Neural crest cell (in vitro differentiated cells): ENCODE measurements at places on chromosomes 13 and 19.

GRCh38 chr13:28496188-28496564 is 1.2 kb upstream of the FLT1 start:
- no peak for DNase-seq

DNA sequence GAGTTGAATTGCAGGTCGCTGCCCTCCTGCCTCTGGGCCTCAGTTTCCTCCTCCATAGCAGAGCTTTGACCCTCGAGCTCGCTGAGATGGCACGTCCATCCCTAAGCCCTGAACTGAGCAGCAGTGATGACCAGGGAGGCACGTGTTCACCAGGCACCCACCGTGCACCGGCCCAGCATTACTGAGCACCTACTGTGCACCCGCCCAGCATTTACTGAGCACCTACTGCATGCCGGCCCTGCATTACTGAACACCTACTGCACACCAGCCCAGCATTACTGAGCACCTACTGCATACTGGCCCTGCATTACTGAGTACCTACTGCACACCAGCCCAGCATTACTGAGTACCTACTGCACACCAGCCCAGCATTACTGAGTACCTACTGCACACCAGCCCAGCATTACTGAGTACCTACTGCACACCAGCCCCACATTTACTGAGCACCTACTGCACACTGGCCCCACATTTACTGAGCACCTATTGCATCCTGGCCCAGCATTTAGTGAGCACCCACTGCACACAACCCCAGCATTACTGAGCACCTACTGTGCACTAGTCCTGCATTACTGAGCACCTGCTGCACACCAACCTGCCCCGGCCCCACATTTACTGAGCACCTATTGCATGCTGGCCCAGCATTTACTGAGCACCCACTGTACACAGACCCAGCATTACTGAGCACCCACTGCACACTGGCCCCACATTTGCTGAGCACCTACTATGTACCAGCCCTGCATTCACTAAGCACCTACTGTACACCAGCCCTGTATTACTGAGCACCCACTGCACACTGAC is 6.3 kb downstream of the TPGS1 start:
- no peak for DNase-seq

DNA sequence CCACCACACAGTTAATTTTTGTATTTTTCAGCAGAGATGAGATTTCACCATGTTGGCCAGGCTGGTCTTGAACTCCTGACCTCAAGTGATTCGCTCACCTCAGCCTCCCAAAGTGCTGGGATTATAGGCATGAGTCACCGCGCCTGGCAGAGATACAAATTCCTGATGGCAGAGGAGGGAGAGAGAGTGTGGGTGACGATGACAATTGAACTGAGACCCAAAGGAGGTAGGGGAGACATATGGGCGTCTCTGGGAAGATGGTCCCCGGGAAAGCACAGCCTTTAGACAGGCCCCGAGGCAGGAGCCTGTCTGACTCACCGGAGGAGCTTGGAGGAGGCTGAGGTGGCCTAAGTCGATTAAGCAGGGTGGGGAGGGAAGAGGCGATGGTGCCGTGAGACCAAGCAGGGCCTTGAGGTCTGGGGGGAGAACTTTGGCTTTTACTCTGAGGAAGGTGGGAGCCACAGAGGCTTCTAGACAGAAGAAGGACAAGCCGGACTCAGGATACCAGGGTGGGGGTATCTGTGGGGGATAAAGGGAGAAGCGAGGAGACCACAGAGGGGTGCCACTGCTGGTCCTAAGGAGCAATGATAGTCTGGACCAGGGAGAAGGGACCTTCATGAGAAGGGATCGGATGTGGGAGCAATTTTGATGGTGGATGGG is 38.2 kb downstream of the ARRDC2 start:
- no peak for DNase-seq

GRCh38 chr13:49784886-49785570 is 7.5 kb downstream of the KPNA3 start:
- no peak for DNase-seq

- DNase-seq, result no peak
Observed at GRCh38 chr13:30681843-30682242, 53.5 kb upstream of the ALOX5AP start.

- no peak for DNase-seq
Observed at GRCh38 chr13:33284916-33285315, 639 bp downstream of the STARD13 start.

GRCh38 chr19:10259162-10259905 is 7.3 kb downstream of the MRPL4 start:
- peak; percentile 94 for DNase-seq

DNA sequence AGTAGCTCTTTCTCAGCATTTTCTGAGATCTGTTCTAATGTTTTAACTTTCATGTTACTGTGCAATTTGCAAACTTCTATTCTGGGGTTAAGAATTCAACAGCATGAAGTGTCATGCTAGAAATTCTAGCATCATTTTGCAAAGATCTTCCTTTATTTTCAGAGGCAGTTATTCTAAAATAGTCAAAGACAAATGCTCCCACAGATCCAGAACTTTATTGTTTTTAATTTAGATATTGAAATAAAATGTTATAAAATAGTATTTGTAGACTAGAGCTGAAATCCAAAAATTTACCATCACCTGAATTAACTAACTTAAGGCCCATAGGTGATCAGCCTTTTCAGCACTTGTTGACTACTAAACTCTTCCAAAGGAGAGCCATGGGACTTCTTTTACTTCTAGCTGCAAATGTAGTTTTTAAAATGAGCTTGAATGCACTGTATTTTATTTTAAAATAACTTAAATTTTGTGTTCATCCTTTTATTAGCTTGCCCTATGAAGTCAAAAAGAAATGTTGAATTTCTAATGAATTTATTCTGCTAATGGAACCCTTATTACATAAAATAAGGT is 3.2 kb downstream of the MAB21L1 start:
- no peak for DNase-seq
